ENCODE measurements at places on chromosomes 6 and 20. TPM values are rescaled to one million over a fixed set of nuclear protein-coding genes. Genes with fewer than 3 reads are reported as not detected.

The ADTRP gene
- total RNA-seq, result 47.7 TPM

The BTNL2 gene
- total RNA-seq, result not detected

The OR12D3 gene
- not detected for total RNA-seq

The ANKRD66 gene
- total RNA-seq, result not detected

The GTF2H4 gene
- total RNA-seq, result 34.3 TPM

The USP49 gene
- total RNA-seq, result 12.0 TPM

The GRM1 gene
- not detected for total RNA-seq

The RAET1G gene
- total RNA-seq, result not detected

The TRIM40 gene
- not detected for total RNA-seq

The PTP4A1 gene
- 43.3 TPM for total RNA-seq

DNA sequence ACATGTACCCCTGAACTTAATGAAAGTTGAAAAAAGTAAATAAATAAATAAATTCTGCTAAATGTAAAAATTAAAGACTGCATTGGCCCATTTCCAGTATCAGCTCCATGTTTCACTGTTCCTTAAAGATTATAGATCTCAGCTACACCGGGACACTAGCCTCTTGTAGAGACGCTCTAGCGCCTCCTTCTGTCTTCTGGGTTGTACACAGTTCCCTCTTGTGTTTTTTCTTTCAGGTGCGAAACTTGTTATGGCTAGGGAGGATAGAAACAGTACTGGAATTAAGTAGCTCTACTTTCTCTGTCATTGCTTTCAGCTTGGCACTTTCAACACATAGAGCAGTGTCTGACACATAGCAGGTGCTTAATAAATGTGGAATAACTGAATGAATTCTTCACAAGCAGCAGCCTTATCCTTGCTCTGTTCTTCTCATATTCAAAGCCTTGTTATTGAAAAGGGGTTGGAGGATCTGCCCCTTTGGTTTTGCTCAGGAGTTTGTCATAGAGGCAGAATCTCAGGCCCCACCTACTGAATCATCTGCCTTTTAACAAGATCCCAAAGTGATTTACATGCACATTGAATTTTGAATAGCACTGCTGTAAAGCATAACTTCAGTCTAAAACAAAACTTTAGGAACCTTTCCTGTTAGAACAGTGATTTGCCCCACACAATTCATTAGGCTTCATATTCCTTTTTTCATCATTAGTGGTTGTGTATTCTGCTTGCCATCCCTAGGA lies 92.3 kb downstream of the FIG4 start:
- ATAC-seq, result no peak

DNA sequence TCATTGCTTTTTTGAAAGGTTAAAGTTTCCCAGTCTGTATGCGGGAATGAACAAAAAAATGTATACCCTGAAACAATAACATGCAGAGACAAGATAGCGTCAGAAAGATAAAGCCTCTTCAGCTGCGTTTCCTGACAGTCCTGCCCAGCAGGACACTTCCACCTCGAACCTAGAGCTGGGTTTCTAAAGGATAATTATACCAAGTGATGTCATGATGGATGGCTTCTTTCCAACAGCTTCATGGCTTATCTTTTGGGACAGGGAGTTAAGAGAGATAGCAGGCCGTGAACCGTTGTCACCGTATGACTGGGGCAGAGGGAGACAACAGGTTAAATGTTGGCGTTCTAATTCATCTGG lies 267.6 kb upstream of the SGK1 start:
- no peak for ATAC-seq

- peak; percentile 27 for ATAC-seq
These were observed 133.6 kb upstream of the TRAF3IP2 start for GRCh38 chr6:111739257-111739696.

DNA sequence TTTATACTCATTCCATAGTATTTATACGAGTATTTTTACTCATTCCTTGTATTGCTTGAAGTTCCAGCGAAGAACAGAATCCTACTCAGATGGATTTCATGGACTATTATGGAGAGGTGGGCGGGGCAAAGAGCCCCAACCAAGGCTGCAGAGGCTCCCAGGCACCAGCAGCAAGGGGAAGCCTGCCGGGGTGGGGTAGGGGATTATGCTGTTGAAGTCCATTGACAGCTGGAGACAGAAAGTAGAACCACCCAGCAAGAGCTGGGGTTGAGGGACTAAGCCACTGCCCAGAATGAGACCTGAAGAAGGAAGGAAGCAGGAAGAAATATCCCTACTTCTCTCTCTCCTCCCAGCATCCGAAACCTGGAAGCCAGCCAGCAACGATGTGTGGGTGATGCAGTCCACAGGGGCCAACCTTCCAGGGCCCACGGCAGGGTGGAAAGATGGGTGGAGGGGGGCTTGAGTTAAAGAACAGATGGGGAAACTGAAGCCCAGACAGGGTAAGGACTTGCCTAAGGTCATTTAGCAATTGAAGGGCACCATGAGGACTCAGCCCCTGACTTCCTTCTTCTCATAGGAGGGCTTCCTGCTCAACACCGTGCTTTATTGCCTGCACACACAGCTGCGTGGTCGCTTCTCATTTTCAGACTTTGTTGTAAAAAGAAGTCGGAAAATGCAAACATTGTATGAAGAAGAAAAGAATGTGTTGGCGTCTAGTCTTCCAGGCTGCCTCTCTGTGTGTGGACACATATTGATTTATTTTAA lies 18.3 kb upstream of the GTSF1L start:
- no peak for ATAC-seq

DNA sequence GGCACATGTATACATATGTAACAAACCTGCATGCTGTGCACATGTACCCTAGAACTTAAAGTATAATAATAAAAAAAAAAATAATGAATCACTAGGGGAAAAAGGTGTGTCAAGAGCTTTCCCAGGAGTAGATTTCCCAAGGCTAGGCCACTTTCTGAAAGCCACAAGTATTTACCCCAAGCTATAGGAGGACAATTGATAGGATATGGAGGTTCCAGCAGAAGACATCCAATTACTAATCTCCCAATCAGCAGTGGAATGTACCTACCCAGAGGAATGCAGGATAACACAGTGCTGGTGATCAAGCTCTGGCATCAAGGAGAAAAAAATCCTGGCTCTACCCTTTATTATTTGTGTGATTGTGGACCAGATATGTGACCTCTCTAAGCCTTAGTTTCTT lies 562.7 kb downstream of the RFPL4B start:
- ATAC-seq, result no peak

- ATAC-seq, result no peak
These were observed 136.5 kb upstream of the ECI2 start for GRCh38 chr6:4271761-4272470.

DNA sequence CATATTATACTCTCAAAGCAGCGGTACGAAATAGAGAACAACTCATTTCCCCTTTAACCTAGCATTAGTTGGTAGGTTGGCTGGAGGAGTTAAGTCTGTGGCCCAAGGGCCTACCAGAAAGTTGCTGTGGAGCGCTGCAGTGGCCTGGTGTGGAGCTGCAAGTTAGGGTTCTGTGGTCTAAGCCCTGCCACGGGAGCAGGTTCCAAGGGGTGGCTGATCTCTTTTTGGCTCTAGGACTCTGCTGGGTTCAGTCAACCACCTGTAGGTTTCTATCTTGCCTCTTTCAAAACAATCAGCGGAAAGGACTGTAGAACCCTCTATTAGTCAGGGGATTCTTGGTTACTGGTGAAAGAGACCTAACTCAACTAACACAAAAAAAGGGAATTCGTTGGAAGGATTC lies 54.5 kb upstream of the TULP4 start:
- ATAC-seq, result no peak

DNA sequence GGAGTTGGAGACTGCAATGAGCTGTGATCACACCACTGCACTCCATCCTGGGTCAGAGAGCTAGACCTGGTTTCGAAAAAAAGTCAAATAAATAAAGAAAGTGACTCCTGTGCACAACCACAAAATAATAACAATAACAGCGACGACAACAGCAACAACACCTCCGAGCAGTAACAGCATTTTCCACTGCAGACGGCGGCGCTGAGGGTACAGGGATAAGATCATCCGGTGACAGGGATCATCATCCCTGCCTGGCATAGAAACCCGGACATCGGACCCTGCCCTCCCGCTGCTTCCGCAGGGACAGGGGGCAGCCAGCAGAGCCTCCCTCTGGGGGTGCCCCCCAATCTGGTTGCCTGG lies 11.5 kb downstream of the SRXN1 start:
- no peak for ATAC-seq

- no peak for ATAC-seq
These were observed 3.4 kb downstream of the SNX5 start for GRCh38 chr20:17965042-17965697.

DNA sequence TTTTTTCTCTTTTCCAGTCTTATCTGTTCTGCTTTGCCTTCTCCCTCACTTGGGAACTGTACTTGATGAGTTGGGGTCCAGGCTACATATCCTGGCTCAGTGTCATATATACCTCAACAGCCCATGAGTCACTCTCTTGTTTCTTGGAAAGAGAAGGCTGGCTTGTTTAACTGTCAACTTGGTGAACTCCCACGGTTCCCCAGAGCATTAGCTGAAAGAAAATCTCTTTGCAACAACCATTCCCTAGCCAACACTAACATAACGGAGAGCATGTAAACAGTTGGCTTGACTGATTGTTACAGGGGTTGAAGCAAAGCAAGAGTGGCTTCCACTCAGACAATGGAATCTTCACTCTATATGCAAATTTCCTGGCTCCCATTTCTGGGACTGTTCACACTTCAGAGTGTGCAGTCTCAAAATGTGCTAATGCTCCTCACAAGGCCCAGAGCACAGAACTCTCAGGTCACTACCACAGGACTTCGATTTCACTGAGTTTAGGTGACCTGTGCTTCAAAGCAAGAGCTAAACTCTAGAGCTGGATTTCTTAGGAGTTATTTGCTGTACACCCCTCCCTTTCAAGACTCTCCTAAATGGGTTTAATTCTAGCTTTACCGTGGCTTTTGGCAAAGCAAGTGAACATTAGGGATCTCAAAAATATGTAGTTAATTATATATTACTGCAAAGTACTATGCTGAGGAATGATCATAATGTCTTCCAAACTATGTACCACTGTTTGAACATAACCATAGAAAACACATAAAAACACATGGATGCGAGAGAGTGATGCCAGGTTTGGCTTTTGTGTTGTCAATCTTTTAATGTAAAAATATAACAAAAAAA lies 609.8 kb downstream of the RFPL4B start:
- no peak for ATAC-seq

DNA sequence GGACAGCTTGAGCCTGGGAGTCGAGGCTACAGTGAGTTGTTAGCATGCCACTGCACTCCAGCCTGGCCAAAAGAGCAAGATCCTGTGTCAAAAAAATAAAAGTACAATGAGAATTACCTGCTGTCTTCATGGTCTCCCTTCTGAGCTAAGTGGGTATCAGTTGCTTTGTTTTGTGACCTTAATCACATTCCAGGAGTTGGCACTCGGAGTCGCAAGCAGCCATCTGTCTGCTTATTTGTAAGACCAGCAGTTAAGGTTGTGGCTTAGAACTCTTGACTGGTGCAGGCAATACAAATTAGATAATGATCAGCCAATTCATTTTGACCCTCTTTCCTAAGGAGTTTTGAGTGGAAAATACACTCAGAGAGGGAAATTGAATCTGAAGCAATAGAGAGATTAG lies 114.0 kb downstream of the MYO6 start:
- no peak for ATAC-seq

DNA sequence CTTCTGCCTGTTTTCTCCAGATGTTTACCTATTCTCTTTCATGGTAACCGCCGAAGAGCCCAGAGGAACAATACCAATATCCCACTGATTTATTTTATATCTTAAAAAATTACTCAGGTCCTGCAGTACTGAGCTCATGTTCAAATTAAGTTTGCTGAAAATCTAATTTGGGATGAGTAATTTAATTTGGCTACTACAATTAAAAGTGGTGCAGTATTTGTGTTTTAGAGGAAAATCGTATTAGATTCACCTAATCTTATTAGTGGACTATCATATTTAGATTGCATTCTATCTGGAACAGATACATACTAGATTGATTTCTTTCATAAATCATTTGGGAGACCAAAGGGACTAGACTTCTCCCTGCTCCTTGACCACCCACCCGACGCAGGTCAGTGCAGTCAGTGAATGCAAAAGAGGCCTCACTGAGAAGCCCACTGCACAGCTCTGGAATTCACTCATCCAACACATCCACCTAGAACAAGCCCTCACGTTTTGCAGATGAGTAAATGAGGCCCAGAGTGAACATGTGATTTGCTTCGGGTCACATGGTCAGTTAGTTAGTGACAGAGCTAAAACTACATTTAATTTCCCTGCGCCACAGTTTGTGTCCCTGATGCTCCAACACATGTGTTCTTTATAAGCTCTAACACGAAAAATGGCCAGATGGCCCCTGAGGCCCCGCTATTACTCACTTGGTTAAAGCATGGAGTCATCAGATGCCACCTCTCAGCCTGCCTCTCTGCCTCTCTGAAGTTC lies 101.8 kb downstream of the TRERF1 start:
- no peak for ATAC-seq

DNA sequence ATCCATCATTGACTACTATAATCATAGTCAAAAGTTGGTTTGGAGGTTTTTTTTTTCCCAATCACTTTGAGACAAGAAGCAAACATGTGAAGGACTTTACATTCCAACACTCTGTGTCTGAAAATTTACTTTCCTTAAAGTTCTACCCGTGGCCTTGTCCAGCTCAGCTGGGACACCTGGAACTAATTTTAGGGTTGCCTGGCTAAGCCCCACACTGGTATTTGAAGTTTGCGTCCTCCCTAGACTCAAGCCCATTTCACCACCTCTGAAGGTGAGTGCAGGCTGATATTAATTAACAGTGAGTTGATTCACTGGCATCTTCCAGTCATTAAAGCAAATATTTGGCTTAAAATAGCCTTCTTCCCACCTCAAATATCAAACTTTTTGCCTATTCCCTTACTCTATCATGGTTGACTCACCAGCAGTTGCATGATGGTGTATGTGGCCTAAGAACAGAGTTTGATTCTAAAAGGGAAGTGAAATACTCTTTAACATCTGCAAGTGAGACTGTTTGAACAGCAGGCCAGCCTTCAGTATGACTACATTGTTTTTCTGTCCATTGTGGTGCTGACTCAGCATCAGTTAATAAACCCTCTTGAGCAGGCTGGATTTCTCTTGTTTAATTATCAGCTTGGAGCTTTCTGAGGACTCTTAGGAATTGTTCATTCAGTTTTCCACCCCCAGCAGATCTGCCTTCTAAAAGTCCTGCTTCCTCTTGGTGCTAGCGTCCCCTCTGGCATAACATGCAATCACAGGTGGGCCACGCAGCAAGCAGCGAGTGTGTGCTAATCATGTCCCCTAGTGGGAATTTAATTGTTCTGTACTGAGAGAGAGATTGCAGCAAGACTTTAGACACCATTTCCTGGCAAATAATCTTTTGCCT lies 1.8 kb upstream of the PRDM1 start:
- peak; percentile 52 for ATAC-seq

DNA sequence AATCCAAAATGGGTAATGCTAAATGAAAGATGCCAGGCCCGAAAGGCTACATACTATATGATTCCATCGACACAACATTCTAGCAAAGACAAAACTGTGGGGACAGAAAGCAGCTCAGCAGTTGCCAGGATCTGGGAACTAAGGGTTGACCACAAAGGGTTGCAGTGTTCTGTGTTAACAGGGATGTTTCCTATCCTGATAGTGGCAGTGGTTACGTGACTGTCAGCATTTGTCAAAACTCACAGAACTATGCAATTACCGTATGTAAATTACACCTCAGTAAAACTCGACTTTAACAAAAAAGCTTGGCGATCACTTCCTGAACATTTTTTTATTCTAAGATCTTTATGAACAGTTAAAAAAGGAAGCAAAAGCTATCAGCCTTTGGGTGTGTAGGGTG lies 83.9 kb downstream of the BANF2 start:
- no peak for ATAC-seq

- no peak for ATAC-seq
These were observed 5.5 kb downstream of the RWDD2A start for GRCh38 chr6:83198486-83199172.

GRCh38 chr6:83875843-83876242 lies 16.4 kb downstream of the CYB5R4 start:
- ATAC-seq, result no peak
